ENCODE measurements at places on chromosomes 5 and 9.

- no peak for DNase-seq
Observed at GRCh38 chr9:72326641-72327040, 38.4 kb downstream of the ZFAND5 start.

- no peak for DNase-seq
Observed at GRCh38 chr5:10580531-10581423, 16.9 kb downstream of the ANKRD33B start.

- no peak for DNase-seq
Observed at GRCh38 chr9:8365029-8365428, 565.5 kb upstream of the DMAC1 start.

DNA sequence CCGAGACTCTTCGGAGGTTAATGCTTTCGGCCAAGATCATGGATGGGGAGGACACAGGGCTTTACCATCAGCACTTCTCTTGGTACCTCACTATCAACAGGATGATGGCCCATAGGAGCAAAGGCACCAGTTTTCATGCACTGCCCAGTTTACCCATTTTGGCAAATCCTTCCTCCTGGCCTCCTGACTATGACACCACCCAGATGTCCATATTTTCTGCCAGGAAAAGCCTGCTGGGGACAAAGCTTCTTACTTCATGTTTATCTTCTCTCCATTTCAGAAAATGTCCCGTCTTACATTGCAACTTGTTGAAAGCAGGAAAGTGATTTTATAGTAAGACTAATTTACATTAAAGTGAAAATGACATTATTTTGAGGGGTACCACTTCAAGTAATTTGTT, 61.4 kb upstream of the GAS1 start:
- no peak for DNase-seq

DNA sequence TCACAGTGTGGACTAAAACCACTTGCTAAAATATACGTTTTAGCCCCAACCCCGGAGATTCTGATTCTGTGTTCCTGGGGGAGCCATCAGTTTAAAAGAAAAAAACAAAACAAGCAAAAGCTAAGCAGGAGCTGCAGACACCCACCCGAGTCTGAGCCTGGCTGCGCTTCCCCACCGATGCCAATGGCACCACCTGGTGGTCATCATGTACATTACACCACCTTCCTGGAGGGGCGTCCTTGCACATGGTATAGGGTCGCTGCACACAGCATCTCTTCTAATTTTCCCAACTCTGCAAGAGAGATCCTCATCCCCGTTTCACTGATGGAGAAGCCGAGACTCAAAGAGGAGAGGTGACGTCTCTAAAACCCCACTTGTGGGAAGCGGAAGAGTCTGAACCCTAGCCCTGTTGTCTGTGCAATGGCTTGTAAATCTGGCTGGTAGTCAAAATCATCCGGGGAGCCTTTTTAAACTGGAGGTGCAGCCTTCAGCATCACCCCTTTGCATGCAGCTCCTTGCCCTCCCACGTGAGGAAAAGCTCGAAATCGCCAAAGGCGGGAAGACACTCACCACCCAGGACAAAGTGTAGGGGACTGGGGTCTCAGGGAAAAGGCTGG, 23.1 kb upstream of the CNOT6 start:
- peak; percentile 5 for DNase-seq

GRCh38 chr9:137305060-137305797, 3.2 kb upstream of the NRARP start:
- no peak for DNase-seq

DNA sequence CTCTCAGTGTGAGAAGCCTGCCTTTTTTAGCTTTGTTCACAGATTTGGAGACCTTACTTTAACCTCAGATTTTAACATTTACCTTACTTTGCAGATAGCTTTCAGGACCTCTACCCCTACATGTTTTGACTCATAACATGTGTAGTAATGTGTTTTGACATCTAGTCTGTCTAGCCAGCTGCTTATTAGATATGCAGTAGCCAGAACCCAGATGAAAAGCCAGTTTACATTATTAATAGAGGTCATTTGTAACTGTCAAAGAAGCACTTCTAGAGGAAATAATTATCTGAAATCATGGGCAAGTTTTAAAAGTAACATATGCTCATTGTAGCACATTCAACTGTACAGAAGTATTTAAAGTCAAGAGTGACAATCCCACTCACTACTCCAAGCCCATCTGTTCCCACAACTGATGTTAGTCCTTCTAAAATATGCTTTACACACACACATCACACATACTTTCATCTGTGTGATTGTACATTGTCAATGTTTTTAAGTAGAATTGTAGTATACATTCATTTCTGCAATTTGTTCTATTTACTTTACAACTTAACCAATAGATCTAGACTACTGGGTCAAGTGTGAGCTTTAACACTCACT, 71.8 kb upstream of the NIPAL4 start:
- DNase-seq: no peak

- DNase-seq: no peak
Observed at GRCh38 chr5:68441309-68442073, 225.9 kb downstream of the PIK3R1 start.

GRCh38 chr5:37814699-37815098, 25.1 kb downstream of the GDNF start:
- no peak for DNase-seq

DNA sequence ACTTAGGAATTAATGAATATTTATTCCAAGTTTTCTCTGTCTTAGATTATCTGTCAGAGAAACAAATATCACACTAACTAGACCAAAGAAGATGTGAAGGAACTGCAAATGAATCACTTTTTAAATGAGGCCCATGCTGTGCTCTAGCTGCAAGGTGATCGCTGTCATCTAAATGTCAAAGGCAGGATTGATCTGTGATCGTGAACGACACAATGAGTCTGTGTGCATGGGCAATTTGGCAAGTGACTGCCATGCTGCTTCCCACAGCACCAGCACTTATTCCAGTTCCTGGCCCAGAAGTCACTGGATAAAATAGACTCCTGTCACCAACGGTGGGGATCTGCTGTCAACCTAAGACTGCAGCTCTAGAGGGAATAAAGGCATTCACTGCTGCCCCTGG, 141.2 kb downstream of the TRIM36 start:
- no peak for DNase-seq

- no peak for DNase-seq
Observed at GRCh38 chr5:120083851-120084542, 380.1 kb upstream of the PRR16 start.

GRCh38 chr9:21357479-21358460, 7.1 kb upstream of the IFNA6 start:
- DNase-seq: no peak

DNA sequence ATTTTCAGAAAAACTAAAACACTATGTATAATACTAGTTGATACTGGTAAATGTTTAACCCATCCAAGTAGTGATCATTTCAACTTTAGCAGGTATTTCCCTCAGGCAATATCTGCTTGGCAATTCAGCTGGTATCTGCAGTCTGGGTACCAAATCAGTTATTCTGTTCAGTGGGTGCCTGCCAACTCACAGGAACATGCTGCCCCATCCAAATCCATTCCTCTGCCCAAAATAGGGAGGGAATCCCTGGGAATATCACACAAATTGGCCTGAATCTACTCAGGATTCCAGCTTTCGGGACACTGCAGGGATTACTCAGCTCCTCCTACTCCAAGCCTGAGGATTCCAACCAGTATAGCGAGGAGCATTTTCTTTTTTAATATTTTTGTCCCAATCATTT, 61.7 kb upstream of the PDE4D start:
- DNase-seq: no peak

DNA sequence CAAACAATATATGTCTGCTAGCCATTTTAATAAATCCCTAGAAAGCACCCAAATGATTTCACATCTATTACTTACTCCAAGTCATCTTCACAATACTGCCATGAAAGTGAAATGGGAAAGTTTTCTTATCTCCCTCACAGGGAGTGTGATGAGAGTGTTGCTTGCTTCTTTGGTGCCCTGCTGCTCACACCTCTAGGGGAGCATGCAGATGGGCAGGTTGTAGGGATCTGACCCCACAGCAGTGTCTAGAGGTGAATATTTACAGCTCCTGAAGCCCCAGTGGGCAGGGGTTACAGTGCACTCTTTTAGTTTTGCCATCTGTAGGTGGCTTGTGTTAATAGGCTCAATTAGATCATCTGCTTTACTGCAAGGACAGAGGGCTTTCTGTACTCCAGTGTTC, 173.2 kb downstream of the GABRG2 start:
- DNase-seq: no peak

Data from NCI-H1930 (cell line).